Activated naive CD4-positive, alpha-beta T cell treated with Interleukin-2 at 50 U/mL for 16 hours (primary cell): ENCODE measurements at places on chromosomes 16 and 17.

GRCh38 chr16:2450535-2450934, 9.4 kb upstream of the TEDC2 start:
- DNase-seq: no peak

DNA sequence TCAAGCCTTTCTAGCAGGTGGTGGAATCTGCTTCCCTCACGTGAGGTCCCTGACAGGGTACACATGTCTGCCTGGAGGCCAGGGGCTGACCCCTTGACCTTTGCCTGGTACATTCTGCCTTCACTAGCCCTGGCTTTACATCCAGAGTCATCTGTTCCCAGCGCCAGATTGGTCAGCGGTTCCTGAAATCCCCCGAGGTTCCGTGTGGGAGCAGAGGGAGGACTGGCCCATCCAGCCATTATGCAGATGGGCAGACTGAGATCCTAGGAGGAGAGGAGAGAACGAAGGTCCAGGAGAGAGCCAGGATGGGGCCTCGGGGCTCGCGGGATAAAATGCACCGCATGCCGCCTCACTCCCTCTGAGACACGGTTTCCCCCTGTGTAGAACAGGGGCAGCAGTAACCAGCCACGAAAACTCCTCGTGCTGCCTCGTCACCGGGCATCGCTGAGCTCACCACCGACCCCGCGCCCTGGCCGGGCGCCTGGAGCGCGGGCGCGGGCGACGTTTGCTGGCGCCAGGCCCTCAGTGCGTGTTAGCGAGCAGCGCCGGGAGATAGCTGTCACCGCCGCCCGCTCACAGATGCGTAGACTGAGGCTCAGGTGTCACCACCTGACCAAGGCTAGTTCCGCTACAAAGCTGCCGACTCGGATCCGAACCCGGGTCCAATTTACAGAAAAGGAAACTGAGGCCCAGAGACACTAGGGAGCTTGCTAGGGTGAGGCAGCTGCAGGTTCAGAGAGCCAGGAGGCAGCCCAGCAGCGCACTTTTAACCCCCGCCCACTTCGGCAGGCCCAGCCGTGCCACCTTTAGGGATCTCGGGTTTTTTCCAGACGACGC, 811 bp upstream of the MAP2K3 start:
- DNase-seq: no peak

- peak; percentile 44 for DNase-seq
These were observed 23.1 kb upstream of the DHRS13 start for GRCh38 chr17:28925912-28926365.

- no peak for DNase-seq
These were observed 64.6 kb downstream of the CYTH1 start for GRCh38 chr17:78717431-78717980.

GRCh38 chr17:76940738-76941350, 72.6 kb downstream of the MGAT5B start:
- no peak for DNase-seq

DNA sequence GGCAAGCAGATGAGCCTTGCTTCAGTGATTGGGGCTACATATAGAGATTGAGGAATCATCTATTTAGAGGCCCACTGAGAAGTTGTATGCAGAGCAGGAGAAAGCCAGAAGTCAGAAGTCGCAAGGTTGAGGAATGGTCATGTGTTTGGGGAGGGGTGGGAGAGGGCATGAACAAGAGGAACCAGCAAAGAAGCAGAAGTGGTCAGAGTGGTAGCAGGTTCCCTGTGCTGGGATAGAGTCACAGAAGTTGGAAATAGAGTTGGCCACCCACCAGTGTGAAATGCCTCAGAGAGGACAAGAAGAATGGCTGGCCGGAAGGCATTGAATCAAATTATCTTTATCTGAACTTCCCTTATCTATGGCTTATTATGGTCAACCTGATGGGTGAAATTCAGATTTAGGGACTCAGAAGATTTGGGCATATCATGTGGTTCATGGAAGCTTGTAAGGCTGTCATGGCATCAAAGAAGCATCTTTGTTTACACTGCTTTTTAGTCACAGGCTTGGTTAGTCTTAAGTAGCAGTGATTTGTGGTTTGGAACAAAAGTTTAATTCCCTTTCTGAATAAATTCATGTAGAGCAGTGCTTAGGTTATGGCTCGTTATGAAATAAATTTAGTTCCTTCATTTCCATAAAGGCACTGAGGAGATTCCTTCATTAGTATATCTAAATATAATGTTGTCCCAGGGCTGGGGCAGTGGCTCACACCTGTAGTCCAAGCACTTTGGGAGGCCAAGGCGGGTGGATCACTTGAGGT, 19.7 kb downstream of the MAP3K3 start:
- no peak for DNase-seq

DNA sequence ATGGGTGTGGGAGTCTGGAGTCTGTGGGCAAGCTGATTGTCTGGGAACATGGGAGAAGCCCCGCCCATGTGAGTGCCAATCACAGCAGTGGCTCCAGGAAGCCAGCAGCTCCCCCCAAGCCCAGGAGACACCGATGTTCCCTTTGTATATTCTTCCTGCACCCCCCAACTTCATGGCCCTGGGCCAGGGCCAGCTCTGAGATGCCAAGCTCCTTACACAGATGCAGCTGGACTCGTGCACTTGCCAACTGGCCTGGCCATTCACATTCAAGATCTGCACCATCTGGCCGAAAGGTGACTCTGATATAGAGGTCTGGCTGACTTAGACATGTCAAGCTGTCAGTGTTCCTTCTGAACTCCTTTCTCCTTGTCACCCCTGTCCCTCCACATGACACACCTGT, 50.5 kb downstream of the CACNG5 start:
- DNase-seq: no peak

DNA sequence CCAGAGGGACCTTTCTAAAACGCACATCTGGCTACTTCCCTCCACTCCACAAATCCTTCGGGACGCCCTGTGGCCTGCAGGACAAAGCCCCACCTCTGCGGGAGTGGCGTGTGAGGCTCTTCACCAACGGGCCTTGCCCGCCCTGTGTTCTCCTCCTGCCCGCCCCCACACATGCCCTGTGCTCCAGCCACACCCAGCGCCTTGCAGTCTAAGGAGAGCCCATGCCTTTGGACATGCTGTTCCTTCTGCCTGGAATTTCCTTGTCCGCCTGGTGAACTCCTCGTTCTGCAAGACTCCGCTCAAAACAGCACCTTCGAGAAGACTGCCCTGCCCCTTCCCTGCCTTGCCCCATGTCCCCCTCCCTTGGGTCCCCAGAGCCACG, 7.4 kb downstream of the ELOB start:
- no peak for DNase-seq

GRCh38 chr16:80063713-80064069, 463.2 kb upstream of the MAF start:
- DNase-seq: no peak

DNA sequence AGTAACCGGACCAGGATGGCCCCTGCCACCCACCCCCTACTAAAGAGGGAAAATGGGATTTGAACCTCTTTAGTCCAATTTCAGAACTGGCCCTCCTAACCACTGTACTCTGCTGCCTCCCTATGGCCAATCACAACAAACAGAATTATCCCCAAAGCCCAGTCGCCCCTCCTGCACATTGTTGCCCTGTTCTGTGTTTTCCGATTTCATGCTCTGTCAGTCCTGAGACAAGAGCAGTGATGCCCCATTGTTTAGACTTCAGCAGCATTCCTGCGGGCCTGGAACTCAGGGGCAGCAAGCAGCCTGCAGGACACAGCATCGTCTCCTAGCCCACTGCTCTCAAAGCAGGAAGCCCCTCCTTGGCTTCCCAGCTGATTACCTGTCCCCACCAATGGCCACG, 20.5 kb upstream of the KLHL11 start:
- no peak for DNase-seq

- no peak for DNase-seq
These were observed 5.2 kb downstream of the MYBBP1A start for GRCh38 chr17:4549781-4550533.

DNA sequence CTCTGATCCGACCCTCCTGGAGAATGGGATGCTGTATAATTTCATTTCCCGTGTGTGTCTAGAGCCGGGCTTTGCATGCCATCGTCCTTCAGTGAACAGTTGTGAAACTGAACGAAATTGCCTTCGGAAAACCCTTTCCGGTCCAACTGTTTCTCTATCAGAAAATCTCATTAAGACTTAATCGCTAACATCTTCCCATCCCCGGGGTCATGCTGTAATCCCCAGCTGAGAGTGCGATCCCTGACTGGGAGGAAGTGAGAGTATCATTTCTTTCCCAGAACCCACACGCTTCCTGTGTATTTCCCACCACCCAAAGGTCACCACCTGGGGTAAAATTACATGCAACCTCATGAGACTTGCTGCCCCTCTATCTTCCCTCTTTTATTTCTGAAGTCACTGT, 75.6 kb upstream of the RBFOX1 start:
- DNase-seq: no peak

DNA sequence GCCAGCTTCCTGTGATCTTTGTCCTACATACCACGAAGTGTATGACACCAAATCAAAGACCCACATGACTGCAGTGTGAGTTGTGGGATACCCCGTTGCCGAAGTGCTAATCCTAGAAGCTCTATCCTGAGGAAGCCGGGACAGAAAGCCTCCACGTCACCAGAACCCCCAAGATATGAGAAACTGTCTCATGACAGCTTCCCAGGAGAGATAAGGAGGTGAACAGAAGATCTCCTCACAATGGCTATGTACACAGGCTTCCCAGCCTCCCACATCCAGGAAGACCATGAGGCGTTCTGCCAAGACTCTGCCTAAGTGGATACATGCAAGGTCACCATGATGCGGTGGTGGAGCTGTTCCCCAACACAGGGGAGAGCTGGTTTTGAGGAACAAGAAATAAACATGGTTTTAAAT, 37.1 kb downstream of the TRIM25 start:
- DNase-seq: no peak
